ENCODE measurements at places on chromosomes 2 and 18. TPM values are rescaled to one million over a fixed set of nuclear protein-coding genes. Genes with fewer than 3 reads are reported as not detected.

GRCh38 chr2:16971722-16972234, 306.1 kb upstream of the CYRIA start:
- DNase-seq: no peak

The CHRND gene
- not detected for total RNA-seq

The IL36A gene
- 0.53 TPM for total RNA-seq

The FOXD4L1 gene
- total RNA-seq: 0.21 TPM

GRCh38 chr18:61991201-61991600, 98.4 kb upstream of the RNF152 start:
- DNase-seq: no peak

DNA sequence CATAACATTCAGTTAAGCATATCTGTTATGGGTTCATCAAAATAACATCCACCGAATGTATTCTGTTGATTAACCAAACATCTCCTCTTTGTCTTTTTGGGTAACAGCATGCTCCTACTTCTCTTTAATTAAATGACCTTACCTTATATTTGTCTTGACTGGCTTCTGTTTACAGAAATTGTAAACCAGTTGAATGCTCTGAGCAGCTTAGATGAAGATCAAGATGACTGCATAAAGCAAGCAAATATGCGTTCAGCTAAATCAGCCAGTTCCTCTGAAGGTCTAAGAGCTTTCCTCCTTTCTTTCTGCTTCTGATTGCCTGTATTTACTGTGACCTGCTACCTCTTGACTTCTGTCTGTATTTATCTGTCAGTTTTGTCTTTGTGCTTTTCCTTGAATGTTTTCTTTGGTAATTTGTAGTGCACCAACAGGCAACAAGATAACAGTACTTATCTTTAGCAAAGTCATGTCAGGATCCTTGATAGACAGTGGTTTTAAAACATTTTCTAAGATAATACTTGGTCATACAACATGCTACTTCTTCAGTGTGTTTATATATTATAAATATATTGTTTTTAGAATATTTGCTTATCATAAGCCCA, 152.8 kb downstream of the EHBP1 start:
- no peak for DNase-seq
